ENCODE measurements at places on chromosomes 5 and 9.

- no peak for DNase-seq
These were observed 47.0 kb downstream of the DNAJC21 start for GRCh38 chr5:34976347-34976746.

- no peak for DNase-seq
These were observed 150.0 kb upstream of the PTCH1 start for GRCh38 chr9:95666785-95667155.

DNA sequence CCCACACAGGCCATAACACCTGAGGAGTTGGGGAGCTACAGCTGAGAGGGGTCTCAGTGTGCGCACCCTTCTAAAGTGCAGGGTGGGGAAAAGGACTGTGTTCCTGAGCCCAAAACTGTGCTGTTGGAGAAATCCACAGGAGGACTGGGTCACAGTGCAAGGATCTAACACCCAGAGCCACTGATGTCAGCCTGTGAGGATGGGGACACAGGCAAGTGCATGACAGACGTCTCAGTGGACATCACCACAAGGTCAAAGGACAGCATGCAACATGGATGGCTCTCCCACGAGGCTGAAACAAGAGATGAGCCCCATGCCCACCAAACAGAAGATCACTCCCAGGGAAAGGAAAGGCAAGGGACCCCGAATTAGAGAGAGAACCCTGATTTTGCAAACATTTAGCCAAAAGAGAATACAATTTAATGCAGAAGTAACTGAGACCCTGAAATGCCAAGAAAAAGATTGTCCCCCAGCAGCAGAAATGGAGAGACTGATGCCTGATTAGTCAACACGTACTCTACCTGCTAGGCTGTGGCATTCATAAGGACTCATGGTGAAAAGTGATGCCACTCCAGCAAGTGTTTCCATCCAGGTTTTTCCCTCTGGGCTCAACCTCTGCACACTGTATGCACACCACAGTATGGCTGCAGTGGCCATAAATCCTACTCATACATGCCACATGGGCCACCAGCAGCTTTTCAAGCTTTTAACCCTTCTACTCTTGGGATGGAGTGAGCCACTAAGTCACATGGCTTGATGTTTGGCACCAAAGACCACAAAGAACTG is 14.2 kb downstream of the KLF9 start:
- DNase-seq = no peak

- DNase-seq = no peak
These were observed 50.9 kb upstream of the SARDH start for GRCh38 chr9:133788819-133789717.

DNA sequence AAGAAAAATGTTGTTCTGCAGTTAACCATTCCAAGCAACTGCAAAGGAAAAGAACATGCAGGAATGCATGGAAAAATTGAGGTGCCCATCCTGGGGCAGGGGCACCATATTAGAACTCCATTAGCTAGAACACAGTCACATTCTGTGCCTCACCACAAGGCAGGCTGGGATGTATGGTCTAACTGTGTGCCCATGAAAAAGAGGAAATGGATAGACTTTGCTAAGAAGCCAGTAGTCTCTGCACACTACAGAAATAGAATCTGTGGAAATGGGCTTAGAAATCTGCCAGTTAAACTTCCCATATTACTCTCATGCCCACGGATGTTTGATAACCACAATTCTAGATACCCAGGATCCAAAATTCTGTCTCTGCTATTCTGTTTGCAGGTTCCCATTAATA is 423.8 kb upstream of the SMARCA2 start:
- no peak for DNase-seq

GRCh38 chr5:110768138-110768860 is 29.5 kb downstream of the SLC25A46 start:
- no peak for DNase-seq

- DNase-seq = no peak
These were observed 62.9 kb downstream of the FBXO38 start for GRCh38 chr5:148446611-148447010.

GRCh38 chr5:98004463-98004862 is 769.0 kb upstream of the RGMB start:
- DNase-seq = no peak

DNA sequence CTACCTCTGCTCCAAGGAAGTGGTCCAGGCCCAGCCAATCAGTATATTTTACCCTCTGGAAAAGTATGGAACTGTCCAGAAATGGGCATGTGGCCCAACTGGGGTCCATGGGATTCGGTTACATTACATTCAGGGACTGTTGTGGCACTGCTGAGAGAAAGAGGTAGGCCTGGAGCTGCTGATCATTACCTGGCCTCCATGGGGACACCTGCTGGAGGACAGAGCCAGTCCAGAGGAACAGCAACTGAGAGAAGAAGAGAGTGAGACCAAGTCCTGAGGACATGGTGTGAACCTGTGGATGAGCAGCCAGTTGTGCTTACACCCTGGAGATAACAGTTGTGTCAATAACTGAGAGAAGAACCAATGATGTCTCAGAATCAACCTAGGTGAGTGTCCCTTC is 48.2 kb downstream of the HMHB1 start:
- no peak for DNase-seq

GRCh38 chr9:31774571-31774970 is 609.9 kb upstream of the ACO1 start:
- no peak for DNase-seq

DNA sequence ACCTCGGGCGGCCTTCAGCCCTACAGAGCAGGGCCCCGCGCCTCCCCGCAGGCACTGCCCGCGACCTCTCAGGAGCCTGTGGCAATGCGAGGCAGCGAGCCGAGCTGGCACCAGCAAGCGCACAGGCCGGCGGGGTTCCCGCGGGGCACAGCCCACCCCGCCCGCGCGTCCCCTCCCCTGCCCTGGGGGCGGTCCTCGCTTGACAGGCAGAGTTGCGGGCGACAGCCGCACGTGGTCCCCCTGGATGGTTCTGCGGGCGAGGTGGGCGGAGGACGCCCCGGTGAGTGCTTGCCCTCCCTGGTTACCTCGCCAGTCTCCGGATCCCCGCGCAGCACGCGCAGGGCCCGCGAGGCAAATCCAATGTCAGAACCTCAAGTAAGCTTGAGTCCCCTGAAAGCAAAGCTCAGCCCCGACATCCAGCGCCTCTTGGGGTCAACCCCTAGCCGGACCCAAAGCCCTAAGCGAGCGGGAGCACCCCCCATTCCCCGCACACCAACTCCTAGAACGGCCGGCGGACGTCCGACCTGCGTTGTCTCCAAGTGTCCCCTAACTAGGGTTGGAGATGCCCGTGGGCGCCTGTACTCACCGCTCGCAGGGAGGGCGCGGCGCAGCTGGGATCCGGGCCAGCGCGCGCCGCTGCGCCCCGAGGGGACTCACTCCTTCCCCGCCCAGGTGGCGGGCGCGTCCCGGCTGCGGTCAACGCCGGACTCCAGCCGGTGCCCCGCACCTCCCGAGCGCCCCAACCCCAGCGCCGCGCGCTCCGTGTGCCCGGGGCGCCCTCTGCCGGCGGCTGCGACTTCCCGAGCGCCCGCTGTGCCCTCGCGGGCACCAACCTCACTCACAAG is at the start of gene DRD1:
Gene DRD1, minus strand, starts transcription at position 123 of the 845 bp plus-strand sequence. CDS start 1,083 bp downstream, outside the sequence.
- no peak for DNase-seq

GRCh38 chr9:35516479-35516878 is 26.6 kb downstream of the RUSC2 start:
- no peak for DNase-seq

GRCh38 chr5:71719063-71719964 is at the start of gene CARTPT:
CARTPT (plus strand) TSS chr5:71719275; CDS start chr5:71719294, 19 bp downstream.
- DNase-seq = no peak

DNA sequence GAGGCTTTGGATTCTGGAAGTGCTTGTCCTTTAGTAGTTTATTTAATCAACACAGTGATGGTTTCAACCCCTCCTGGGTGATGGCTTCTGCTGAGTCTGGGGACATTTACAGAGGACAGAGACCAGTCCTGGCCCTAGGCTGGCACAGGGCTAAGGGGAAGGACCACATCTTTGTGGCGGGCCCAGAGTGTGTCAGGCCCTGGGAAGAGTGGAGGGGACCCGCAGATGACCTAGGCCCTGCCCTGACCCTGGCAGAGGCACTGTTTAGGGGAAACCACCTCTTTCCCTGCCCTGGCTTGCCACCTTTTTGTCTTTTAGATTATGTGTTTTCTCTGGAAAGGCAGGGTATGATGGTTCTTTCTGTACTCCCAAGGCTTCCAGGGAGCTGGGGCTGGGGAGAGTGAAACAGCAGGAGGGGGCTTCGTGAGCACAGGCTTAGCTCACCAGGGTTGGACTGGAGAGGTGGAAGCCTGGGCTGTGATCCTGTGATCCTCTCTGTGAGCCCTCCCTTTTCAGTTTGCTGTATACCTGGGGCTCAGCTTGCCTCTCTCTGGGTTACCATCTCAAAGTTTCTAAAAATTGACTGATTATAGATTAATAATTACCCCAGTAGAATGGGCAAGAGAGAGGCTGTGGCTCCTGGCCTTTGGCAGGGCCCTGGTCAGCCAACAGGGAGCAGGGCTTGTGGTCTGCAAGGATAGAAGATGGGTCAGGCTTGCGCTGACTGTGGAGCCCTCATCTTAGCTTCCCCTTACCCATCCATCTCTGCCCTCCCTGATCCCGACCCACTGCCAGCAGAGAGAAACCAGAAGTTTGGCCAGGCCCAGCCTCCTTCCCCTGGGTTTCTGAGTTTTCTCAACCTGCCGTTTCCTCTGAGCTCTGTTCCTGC is 1.7 kb upstream of the SYNPO start:
- DNase-seq = no peak

- DNase-seq = no peak
These were observed 50.5 kb downstream of the GALNT10 start for GRCh38 chr5:154241021-154241420.

DNA sequence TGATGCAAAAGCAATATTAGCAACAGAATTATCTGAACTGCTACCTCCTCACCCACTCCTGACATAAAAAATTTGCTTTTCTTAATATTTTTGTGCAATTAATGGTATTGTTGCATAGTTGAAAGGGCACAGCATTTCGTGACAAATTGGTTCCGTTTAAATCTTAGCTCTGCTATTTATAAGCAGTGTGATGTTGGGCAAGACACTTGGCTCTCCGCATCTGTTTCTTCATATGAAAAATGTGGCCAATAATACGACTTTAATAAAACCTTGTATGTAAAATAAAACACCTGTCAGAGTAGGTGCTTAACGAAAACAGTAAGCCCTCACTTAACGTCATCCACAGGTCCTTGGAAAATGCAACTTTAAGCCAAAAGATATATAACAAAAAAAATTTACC is 4.2 kb downstream of the TMEM167A start:
- no peak for DNase-seq

DNA sequence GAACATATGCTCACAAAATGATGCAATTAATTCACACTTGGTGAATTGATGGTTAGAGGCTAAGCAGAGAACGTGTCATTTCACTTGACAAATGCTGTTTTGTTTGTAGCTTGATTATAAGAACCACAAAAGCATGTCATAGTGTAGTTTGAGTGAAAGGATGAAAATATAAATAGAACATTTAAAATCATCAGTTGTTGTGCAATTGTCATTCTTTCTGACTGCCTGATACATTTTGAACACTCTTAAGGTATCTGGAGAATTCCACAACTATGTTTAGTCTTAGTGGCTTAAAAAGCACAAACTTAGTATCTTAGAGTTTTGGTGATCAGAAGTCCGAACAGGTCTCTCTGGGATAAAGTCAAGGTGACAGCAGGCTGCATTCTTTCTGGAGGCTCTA is 129.4 kb downstream of the BASP1 start:
- DNase-seq = no peak

GRCh38 chr5:23319901-23320300 is 187.5 kb upstream of the PRDM9 start:
- no peak for DNase-seq

- DNase-seq = no peak
These were observed 36.1 kb downstream of the TMC1 start for GRCh38 chr9:72557549-72557948.

DNA sequence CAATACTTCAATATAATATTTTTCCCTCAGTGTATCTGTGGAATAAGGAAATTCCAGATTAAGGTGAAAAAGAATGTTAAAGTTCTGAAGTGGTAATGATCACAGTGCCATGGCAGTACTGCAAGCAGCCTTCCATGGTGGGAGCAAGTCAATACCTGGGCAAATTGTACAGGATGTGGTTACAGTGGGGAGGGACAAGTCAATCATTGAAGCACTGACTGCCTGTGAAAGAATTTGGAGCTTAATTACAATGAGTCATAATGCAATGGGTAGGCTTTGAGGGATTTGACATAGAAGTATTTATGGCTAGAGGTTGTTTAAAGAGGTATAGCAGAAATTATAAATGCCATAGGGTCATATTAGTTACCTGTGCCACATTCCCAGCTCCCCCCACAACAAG is 786.5 kb upstream of the ACO1 start:
- DNase-seq = no peak

GRCh38 chr5:15796096-15796495 is 296.1 kb downstream of the FBXL7 start:
- DNase-seq = no peak

- DNase-seq = no peak
These were observed 93.0 kb upstream of the PAPPA start for GRCh38 chr9:116060631-116061030.

GRCh38 chr9:114902786-114903524 is 27.4 kb downstream of the TNFSF8 start:
- no peak for DNase-seq

GRCh38 chr9:11011696-11012095 is 398.9 kb upstream of the PTPRD start:
- DNase-seq = no peak

DNA sequence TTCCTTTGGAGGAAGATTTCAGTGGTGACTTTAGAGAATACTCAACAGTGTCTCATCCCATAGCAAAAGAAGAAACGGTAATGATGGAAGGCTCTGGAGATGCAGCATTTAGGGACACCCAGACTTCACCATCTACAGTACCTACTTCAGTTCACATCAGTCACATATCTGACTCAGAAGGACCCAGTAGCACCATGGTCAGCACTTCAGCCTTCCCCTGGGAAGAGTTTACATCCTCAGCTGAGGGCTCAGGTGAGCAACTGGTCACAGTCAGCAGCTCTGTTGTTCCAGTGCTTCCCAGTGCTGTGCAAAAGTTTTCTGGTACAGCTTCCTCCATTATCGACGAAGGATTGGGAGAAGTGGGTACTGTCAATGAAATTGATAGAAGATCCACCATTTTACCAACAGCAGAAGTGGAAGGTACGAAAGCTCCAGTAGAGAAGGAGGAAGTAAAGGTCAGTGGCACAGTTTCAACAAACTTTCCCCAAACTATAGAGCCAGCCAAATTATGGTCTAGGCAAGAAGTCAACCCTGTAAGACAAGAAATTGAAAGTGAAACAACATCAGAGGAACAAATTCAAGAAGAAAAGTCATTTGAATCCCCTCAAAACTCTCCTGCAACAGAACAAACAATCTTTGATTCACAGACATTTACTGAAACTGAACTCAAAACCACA is 67.4 kb downstream of the VCAN start:
- no peak for DNase-seq

GRCh38 chr5:108858959-108859358 is 111.3 kb downstream of the FER start:
- DNase-seq = no peak

- DNase-seq = no peak
These were observed 42.8 kb downstream of the SIL1 start for GRCh38 chr5:139155333-139155732.

GRCh38 chr5:52886206-52886605 is 98.5 kb downstream of the ITGA1 start:
- DNase-seq = no peak
